ENCODE measurements at places on chromosomes 6 and 20.

GRCh38 chr20:22762576-22763256 is 178.3 kb upstream of the FOXA2 start:
- no peak for DNase-seq

- no peak for DNase-seq
Observed at GRCh38 chr6:156857573-156857972, 80.4 kb downstream of the ARID1B start.

DNA sequence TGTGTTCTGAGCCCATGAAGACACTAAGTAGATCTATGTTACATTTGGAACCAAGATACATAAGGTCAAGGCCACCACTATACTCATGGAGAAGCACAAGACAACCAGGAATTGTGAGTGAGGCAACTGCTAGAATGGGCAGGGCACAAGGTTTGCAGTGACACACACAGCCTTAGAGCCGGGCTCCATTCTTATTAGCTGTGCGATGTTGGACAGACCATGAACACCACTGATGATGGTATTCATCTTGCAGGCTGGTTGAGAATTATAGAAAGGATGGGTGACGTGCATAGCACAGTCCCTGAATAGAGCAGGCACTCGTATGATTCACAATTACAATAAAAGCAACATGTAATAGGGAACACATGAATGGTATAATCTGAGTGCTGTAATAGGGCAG is 172.4 kb downstream of the GJA10 start:
- no peak for DNase-seq

GRCh38 chr6:67030861-67031260 is 1323.8 kb upstream of the EYS start:
- DNase-seq = no peak

DNA sequence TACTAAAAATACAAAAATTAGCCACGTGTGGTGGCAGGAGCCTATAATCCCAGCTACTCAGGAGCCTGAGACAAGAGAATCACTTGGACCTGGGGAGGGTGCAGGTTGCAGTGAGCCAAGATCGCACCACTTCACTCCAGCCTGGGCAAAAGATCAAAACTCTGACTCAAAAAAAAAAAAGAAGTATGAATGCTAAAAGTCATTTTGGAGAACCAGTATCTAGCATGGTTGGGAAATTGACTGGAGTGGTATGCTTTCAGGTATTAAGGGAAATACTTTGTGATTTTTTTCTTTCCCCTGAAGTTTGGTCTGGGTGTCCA is 30.1 kb downstream of the PCMT1 start:
- DNase-seq = no peak

- no peak for DNase-seq
Observed at GRCh38 chr6:30463651-30464618, 25.4 kb upstream of the HLA-E start.

DNA sequence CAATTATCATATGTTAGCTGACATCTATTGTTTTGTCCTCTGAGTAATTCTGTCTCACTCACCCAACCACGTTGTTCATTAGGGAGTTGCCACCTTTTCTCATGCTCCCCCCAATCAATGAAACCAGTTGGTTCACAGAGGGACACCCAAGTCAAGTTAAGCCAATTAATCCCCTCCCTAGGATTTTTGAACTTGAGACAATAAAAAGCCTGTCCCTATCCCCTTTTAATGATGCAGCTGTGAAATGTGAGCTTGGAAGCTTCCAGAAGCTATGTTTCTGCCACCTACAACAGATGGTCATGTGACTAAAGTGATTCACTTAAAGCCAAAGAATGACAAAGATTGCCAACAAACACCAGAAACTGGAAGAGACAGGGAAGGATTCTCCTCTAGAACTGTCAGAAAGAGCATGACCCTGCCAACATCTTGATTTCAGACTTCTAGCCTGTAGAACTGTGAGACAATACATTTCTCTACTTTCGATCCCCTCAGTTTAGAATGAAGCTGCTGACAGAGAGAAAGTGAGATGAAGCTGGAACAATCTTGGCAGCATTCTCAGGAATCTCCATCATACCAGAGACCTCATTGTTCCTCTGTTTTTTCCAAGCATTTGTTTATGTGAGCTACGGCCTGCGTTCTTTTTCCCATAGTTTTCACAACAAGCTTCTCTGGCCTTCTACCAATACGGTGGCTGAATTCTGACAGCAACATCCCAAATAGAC is 57.8 kb upstream of the TPD52L1 start:
- DNase-seq = no peak

GRCh38 chr20:51987812-51988211 is 185.5 kb upstream of the SALL4 start:
- DNase-seq = no peak

- no peak for DNase-seq
Observed at GRCh38 chr6:90106449-90106848, 190.2 kb downstream of the BACH2 start.

- DNase-seq = no peak
Observed at GRCh38 chr6:40997234-40997957, 41.6 kb downstream of the UNC5CL start.

GRCh38 chr6:130223508-130223907 is 757 bp upstream of the SAMD3 start:
- no peak for DNase-seq

- no peak for DNase-seq
Observed at GRCh38 chr6:42448927-42449659, 2.6 kb downstream of the TRERF1 start.

DNA sequence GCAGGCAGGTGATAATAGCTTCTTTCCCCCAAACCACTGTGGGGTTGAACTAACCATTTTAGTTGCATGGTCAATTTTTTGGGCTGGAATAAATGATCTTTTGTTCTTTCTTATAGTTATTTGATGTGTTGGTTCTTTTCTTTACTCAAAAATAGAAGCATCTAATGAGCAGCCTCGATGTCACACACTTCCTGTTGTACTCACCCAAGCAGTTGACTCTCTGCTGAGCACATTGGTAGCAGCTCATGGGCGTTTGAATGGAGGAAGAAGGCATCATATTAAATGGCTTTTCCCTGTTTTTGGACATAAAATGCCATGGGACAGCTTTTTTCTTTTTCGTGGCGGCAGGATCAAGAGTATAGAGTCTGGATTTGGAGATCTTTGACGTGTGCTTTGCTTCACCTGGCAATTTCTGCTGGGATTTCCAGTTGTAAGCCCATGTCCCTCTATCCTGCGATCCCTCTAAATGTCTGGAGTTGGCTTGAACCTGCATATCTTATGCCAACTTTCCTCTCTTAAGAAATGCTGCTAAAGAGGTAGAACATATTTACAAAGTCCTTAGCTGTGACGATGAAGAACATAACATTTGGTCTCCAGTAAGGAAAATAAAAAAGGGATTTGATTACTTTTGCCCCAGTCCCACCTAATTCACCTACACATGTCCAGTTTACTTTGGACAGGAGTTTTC is 268.3 kb downstream of the PRL start:
- DNase-seq = no peak

DNA sequence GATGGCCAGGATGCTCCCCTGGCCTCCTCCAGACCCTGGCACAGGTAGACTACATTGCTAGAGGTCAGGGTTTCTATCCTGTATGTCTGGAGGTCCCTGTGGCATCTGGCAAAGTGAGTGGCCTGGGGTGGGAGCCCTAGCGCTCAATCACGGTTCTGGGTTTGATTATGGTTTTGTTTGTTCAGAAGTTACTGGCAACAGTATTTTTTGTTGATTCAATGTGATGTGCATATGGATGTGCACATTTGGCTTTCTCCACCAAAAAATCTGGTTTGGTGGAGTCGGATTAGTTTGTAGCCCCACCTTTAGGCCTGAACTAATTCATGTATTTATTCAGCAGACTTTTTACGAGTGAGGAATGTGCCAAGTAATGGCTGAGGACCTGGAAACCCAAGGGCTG is 109.7 kb downstream of the VEGFA start:
- no peak for DNase-seq

GRCh38 chr20:20668639-20669038 is 43.8 kb downstream of the RALGAPA2 start:
- DNase-seq = no peak

DNA sequence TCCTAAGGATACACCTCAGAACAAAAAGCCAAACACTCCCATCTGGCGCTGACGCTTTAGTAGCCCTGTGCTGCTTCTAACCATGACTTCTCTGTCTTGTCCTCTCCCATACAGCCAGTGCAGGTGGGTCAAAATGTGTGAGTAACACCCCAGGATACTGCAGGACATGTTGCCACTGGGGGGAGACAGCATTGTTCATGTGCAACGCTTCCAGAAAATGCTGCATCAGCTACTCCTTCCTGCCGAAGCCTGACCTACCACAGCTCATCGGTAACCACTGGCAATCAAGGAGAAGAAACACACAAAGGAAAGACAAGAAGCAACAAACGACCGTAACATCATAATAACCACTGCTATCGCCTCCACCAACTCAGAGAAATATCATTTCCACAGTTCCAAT is 1.4 kb downstream of the DEFB132 start:
- no peak for DNase-seq

- DNase-seq = no peak
Observed at GRCh38 chr6:138215093-138215782, 3.1 kb downstream of the PBOV1 start.

DNA sequence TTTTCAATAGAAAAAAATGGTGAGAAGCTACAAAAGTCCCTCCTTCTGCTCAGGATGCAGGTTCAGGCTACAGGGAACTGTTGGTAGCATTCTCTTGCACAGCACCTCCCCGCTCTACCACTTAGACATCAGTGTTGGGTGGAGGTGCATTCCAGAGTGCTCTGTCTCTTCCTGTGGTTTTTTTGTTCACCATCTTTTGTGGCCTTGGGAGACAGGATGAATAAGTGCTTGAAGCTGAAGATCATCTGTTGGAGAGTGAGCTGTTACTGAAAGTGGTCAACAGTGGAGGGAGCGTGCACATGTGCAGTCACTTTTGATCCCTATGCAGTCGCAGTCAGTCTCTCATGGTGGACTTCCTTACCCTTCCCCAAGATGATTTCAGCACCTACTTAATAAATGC is 16.6 kb upstream of the BTBD3 start:
- DNase-seq = no peak

DNA sequence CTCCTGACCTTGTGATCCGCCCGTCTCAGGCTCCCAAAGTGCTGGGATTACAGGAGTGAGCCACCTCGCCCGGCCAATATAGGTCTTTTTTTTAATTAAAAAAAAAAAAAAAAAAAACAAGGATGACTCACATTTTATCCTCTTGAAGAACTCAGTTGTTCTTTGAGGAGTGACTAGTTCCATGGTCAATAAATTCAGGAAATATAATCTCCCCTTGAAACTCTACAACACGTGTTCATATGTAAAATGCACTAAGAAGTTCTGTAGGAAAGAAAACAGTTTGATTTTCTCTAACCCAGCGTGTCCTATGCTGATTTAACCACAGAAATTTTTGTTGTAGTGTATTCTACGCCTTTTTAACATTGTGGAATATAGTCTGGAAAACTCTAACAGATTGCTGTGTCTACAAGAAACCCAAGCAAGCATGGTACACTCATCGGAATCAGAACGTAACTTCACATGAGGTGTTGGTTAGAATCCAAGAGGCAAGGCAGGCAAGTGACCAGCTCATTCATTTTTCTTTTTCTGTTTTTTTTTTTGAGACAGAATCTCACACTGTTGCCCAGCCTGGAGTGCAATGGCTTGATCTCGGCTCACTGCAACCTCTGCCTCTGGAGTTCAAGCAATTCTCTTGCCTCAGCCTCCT is 79.0 kb upstream of the ZNF217 start:
- DNase-seq = no peak

DNA sequence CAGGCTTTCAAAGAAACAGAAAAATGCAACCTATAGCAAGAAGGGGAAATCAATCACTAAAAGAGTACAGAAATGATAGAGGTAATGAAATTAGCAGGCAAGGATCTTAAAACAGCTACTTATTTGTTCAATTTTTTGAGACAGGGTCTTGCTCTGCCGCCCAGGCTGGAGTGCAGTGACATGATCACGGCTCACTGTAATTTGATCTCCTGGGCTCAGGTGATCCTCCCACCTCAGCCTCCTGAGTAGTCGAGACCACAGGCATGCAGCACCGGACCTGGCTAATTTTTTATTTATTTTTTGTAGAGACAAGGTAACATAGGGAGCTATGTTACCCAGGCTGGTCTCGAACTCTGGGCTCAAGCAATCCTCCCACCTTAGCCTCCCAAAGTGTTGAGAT is 21.6 kb downstream of the TFB1M start:
- no peak for DNase-seq

- DNase-seq = peak; percentile 26
Observed at GRCh38 chr20:48995589-48995988, 50.5 kb upstream of the CSE1L start.

DNA sequence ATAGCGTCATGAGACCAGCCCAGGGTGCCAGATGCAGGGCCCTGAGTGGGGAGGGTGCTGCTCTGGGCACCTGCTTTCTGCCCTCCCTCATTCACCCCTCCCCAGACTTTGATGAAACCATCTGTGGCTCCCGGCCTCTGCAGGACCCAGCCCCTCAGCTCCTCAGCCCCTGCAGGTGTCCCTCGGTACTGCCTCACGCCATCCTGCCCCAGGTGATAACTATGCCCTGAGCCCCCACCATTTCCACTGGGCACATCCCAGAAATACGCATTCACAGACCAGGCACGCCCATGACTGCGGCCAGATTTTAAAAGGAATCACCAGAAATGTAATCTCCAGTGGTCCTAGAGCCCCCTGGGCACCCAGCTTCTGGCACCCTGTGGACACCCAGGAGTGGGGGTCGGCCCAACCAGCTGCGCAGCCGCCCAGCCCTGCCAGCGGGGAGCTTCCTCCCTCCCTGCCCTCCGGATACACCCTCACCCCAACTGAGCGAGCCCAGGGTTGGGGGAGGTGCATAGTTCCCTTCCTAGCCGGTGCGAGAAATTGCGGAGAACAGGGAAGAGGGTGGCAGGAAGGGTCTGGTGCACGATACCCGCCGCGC is 615 bp upstream of the NTSR1 start:
- no peak for DNase-seq

- no peak for DNase-seq
Observed at GRCh38 chr20:47934761-47935160, 149.5 kb upstream of the SULF2 start.

DNA sequence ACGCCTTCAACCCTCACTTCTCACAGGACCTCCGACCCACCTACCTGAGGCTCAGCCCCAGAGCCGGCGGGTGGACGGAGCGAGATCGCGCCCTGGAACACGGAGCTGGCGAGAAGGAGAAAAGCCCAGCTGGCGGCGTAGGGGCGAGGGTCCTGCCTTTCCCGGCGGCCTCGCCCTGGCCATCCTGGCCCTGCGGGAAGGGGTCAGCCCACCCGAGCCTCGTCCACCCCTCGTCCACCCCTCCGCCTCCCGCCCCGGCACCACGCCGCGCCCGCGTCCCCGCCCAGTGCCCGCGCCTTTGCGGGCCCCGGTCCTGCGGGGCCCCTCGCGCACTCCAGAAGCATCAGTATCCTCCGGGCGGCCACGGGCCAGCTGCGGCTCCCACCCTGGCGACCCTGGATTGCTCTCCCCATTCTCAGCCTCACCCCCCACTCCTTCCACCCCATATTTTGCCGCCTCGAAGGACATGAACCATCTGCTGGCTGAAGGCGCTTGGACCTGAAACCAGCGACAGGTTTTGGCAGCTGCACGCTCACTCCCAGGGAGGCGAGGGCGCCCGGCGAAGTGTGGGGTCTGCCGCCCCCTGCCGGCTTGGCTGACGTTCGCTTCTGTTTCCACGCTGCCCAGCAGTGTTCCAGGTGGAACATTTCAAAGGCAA is 65.1 kb downstream of the PLG start:
- peak; percentile 7 for DNase-seq

- DNase-seq = no peak
Observed at GRCh38 chr20:49115564-49115963, 69.5 kb downstream of the CSE1L start.

GRCh38 chr20:51156041-51156982 is 133.4 kb upstream of the KCNG1 start:
- no peak for DNase-seq
